ENCODE measurements at places on chromosomes 3 and 15.
A peak's percentile ranks its signal among the peaks of the same experiment; 100 is the strongest.

DNA sequence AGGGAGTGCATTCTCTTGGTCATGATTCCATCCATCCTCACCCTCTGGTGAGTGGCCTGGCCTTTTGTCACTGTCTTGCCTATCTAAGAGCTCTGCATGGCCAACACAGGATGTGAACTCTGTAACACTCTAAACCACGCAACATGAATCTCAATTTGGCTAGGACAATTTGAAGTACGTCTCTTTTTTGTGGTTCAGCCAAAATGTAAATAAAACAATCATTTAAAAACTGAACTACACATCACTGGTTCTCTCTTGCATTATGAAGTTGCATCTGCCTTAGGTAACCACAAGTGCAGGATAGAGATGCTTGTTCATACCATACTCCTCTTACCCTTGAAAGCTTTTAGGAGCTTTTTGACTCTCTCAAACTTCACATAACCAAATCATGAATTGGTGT lies 27.3 kb downstream of the CCR3 start:
- no peak for DNase-seq

- no peak for DNase-seq
These were observed 292.1 kb downstream of the LSAMP start for GRCh38 chr3:116153174-116153573.

DNA sequence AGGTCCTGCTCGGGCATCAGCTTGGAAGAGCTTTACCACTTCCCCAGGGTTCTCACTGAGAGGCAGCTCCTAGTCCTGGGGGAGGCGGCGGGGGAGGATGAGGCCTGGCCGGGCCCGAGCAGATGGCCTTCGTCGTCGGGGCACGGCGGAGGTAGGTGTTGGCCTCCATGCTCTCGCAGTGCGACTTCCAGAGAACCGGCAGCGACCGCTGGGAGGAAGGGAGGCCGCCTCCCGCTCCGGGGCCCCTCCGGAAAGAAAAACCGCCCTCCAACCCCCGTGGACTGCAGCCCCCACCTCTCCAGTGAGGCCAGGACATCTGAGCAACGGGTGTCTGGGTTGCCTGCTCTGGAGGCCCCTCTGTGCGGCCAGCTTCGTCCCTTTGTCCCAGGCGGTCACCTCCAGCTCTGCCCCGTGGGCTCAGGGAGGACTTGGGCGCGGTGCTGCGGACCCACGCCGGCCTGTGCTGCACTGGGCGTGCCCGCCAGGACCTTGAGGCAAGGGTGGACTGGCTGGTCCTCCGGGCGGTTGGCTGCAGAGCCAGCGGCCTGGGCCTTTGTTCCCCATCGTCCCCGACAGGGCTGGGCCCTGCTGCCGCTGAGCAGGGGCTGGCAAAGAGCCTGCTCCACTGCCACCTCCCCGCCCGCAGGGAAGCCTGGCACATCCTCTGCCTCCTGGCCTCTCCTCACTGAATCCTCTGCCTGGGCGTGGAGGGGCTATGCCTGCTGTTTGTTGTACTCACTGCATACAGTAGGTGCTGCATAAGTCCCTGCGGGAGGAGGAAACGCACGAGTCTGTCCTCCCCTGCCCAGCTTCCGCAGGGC lies 13.6 kb upstream of the GP9 start:
- no peak for DNase-seq

- no peak for DNase-seq
These were observed 168.7 kb upstream of the RASGRP1 start for GRCh38 chr15:38733331-38733730.

DNA sequence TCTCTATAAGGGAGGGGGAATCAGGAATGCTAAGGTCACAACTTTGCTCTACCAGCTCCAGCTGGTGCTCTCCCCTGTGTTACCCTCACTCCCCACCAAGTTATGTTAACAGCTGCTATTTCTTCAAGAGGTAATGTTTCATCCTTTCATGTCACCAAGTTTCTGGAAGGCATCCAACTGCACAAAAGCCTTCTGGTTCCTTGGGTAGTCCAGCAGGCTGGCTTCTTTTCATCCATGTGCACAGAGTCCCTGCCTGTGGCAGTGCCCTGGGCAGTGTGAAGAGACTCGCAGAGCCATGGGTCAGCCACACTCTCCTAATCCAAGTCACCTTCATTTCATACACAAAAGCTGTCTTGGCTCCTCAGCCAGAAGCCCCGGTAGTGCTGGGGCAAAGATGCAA lies 737.5 kb upstream of the LMCD1 start:
- DNase-seq = peak; percentile 87

DNA sequence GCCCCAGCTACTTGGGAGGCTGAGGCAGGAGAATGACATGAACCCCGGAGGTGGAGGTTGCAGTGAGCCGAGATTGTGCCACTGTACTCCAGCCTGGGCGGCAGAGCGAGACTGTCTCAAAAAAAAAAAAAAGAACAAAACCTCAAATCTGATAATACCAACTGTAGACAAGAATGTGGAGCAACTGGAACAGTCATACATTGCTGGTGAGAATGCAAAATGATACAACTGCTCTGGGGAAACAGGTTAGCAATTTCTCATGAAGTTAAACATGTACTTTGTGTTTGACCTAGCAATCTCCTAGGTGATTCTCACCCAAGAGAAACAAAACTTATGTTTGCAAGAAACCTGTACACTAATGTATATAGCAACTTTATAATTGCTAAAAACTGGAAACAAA lies 4.4 kb upstream of the VHL start:
- no peak for DNase-seq

DNA sequence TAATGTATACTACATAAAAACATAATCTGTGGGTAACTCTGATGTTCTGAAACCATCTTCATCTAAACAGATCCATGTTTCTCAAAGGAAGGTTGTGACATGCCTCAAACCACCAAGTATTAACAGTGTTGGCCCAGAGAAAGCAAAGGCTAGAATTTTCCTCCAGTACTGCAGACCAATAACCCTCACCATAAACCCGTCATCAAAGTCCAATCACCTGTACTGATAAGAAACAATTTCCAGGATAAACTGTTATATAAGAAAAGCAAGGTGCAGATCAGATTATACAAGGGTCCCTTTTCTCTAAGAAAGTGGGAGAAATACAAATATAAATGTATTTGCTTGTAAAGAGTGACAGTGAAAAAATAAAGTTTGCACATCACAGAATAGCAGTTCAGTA lies 32.3 kb downstream of the TBC1D2B start:
- no peak for DNase-seq

- DNase-seq = no peak
These were observed 696 bp upstream of the SNRK start for GRCh38 chr3:43285644-43286043.

DNA sequence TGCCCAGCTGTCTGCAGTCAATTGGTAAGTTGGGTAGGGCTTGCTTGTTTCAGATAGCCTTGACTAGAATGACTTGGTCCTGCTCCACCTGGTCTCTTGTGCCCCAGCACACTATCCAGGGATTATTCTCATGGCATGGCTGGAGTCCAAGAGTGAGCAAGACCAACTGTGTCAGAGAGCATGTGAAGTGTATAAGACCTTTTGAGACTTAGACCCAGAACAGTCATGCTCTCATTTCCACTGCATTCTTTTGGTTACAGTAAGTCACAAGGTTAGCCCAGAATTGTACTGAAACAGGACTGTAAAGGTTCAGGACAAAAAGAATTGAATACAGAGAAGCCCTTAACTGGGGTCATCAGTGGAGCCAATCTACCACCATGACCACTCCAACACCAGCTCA lies 650.8 kb upstream of the ADAMTS9 start:
- no peak for DNase-seq

- no peak for DNase-seq
These were observed 27.0 kb downstream of the SENP5 start for GRCh38 chr3:196894557-196895295.

DNA sequence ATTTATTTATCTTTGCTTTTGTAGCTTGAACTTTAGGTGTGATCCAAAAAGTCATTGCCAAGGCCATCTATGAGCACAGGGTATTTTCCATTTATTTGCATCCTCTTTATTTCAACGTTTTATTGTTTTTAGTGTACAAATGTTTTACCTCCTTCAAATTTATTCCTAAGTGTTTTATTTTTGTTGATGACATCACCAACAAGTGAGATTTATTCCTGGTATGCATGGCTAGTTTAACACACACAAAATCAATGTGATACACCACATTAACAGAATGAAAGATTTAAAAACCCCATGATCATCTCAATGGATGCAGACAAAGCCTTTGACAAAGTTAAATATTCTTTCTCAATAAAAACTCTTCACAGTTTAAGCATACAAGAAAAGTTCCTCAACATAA lies 66.3 kb upstream of the CHRM5 start:
- DNase-seq = no peak

DNA sequence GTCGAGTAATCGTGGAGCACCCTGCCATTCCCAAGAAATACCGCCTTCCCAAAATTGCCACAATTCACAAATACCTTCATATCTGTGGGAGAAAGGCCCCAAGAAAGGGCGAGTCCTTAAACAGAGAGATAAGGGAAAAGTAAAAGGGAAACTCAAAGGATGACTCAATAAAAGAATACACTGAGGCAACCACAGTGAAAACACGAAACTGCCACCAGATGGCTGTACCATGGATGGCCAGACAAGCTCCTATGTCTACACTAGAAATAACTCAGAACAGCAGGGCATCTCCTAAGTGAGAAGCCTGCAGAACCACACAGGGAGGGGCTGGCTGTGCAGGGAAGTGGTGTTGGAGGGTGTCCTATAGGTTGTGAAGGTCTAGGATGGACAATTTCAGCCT lies 25.0 kb downstream of the SRGAP3 start:
- DNase-seq = no peak

DNA sequence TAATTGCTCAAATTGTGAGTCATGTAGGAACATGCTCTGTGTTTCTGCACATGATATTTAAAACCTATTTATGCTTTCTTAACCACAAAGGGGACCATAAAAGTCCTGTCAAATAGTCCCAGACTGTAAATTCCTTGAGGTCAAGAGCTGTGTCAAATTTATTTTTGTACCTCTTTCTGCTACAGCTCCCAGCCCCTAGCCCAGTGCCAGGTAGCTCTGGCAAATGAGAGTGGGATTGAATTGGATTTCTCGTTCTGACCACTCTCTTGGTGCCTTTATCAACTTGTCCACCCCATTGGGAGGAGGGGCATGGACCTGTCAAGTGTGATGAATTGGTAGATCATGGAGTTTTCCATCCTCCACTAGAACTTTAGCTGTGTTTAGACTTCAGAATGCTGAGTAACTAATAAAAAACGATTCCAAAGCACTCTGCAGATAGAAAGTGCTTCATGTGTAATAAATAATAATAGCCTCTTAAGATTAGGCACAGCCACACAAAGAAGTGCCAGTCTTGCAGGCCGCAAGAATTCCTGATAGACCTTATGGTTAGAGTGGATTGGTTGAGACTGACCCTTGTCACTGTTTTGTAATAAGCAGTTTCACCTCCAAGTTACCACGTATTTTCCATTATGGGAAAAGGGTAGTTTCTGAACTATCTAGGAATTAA lies 120.4 kb downstream of the LPP start:
- DNase-seq = no peak

- DNase-seq = no peak
These were observed 7.0 kb downstream of the FYTTD1 start for GRCh38 chr3:197756704-197757103.

DNA sequence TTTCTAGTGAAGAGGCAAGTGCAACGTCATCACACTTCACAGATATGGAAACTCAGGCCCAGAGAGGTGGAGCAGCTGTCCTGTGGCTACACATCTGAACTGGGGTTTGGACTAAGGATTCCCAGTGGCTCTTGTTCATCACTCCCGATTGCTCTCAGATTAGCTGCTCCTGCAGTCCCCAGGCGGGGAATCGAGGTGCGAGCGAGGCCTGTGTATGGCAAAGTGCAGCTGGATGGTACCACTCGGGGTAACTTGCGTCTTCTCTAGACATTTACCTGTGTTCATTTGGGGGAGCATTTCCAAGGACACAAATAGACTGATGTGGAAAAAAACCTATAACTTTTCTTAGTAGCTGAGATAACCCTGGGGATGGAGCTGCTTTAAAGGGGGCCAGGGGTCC lies 45.9 kb upstream of the TRPM1 start:
- DNase-seq = no peak

DNA sequence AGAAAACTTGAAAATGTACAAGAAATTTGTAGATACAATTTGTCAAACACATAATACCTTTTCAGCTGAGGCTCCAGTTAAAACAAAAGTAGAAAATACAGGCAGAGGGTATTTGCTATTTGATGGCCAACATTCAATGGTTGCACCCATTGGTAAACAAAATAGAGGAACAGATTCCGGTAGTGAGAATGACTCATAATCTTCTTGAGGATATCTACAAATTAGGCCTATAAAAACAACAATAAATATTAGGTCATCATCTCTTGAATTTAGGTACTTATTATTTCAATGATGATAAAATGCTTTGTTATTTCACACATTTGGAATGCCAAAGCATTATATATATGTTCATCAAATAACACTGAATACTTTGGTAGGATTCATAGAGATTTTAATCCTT lies 53.4 kb downstream of the DENND4A start:
- DNase-seq = no peak

- DNase-seq = no peak
These were observed 54.6 kb upstream of the SSR3 start for GRCh38 chr3:156609546-156609945.

DNA sequence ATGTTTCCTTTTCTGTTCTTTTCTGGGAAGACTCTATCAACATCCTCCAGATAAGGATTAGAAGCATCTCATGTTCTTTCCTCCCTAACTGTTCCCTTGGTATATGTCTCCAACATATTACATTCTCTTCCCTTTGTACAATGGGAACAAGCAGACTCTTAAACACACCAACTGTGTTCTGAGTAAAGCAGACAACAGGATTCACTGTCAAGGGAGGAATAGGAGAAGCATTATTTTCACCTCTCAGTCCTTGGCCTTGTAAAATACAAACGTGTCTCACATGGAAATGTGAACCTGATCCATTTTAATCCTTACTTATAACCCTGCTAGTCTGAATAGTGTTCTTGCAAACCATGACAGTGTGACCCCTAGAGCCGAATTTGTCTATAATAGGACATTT lies 19.6 kb downstream of the GYG1 start:
- DNase-seq = no peak

DNA sequence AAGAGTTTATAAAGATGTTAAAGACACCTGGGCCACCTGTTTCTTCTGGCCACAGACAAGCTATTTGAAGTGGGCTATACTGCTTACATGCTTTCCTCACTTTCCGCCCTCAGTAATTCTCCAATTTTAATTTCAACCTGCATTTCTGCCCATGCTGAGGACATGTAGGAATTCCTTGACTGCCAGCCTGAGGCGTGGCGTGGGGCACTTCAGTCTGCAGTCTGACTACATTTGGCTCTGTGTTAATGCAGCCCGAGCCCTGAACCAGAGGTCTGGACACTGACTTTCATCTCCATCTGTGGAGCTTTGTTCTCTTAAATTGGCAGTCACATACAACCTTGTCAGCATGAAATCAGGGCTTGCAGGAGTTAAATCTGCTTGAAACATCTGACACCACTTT lies 8.5 kb downstream of the UQCC5 start:
- DNase-seq = no peak

DNA sequence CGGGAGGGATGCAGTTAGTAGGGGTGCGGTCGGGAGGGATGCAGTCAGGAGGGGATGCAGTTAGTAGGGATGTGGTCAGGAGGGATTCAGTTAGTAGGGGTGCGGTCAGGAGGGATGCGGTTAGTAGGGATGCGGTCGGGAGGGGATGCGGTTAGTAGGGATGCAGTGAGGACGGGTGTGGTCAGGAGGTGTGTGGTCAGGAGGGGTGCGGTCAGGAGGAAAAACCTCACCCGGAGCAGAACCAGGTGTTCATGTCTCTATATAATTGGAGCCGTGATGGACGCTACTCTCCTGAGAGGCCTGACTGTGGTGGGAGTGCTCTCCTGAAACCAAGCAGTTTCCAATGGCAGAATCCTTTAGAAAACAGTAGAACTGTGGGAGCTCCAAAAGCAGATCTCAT lies 95.8 kb downstream of the BDH1 start:
- DNase-seq = no peak

- no peak for DNase-seq
These were observed 247.7 kb upstream of the CDIN1 start for GRCh38 chr15:36331531-36332275.
